GOT3 (cell line): ENCODE measurements at places on chromosomes 6 and 20.

- no peak for DNase-seq
These were observed 3.5 kb downstream of the NUP153 start for GRCh38 chr6:17703256-17703694.

DNA sequence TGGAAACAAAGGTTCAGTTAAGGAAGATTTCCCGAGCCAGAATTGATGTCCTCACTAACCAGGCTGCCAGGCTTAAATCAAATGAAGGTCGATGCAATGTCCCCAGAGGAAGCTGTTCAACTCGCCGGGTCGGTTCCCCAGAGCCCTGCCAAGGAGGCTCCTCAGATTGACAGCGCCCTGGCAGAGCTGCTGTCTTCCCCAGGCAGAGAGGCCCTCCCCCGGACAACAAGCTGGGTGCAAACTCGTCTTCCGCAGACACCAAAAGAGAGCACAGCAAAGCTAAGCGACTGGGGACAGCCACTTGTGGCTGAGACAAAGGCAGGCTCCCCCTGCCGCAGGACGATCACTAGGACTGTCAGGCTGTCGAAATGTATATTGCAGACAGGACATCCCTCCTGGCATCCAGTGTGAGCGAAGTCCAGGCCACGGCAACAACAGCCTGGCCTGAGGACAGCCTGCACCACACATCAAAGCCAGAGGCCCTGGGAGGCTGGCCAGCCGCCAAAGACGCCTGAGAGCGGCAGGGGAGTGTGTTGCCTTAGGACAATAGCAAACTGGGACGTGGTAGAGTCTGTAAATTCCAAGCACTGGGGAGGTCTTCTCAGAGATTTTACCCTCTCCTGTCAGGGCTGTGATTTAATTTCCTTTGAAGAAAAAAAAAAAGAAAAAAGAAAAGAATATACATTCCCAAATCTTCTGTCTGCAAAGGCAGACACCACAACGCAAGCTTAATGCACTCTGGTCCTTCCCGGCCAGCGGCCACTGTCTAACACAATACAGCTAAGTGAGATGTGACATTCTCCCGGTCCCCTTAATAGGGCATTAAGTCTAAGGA lies 99.1 kb downstream of the HIVEP2 start:
- no peak for DNase-seq

DNA sequence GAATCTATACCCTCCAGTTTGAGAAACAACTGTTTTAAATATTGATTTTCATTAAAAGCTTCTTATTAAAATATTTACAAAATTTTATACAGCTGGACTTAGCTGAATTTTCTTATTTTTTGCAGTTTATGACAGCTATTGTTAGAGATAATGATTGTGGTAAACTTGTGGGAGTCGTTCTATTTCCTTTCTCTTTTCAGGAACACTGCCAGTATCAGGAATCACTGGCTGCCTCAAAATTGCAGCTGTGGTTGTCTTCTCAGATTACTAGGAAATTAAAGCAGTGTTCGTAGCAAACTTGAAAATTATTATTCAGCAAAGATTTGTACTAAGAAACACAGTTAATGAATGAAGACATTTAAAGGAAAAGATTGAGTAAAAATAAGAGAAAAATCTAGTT lies 311.0 kb downstream of the CENPW start:
- DNase-seq, result no peak

DNA sequence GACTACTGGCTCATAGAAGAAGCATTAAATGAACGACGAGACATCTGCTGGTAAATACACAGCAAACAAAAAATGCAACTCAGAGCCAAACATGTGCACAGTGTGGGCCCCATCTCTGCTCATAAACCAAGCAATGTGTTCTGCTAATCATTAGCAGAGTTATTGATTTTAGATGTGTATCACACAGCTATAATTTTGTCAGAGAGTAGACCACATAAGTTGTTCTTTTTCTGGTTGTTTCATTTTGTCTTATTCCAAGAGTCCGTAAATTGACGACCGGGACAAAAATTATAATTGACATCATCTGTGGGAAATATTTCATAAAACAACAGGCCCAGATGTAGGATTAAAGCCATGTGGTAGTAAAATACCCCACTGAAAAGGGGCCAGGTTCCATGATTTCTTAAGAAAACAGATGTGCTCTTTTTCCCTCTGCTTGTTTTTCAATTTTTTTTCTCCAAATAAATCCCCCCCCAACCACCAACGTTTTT lies 423.6 kb downstream of the HAO1 start:
- DNase-seq, result no peak

GRCh38 chr6:90375681-90376439 lies 79.2 kb upstream of the BACH2 start:
- DNase-seq, result no peak

DNA sequence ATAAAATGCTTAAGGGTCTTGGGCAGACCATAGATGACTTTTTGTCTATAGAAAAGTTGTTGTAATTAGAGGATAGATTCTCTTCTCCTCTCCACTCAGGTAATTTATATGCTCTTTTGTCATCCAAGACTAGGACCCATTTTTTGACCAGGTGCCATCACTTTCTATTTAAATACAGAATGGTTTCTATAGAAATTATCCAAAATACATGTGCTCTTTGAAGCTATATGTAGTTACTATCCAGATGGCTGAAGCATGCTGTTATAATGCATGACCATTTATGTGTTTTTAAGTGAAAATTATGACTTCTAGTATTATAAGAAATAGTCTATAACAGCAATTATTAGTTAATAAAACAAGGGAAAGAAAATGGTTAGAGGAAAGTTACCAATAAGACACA lies 3.0 kb upstream of the MLIP start:
- no peak for DNase-seq

DNA sequence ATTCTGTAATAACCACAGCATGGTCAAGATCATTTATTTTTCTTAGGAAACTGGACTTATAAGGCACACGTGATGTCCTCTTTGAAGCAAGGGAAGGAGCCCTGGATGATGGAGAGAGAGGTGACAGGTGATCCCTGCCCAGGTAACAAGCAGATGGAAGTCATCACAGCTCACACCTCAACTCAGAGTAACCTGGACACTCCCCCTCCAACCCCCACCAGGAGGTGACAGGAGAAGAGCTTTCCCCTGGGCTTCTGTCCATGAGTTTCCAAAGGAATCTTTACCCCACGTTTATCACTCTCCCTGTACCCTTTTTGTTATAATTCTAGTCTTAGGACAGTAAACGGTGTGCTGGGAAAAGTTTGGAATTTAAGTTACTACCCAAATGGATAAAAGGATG lies 28.4 kb downstream of the ZNF334 start:
- DNase-seq, result no peak

GRCh38 chr6:109655761-109656262 lies 35.2 kb downstream of the AK9 start:
- DNase-seq, result no peak

DNA sequence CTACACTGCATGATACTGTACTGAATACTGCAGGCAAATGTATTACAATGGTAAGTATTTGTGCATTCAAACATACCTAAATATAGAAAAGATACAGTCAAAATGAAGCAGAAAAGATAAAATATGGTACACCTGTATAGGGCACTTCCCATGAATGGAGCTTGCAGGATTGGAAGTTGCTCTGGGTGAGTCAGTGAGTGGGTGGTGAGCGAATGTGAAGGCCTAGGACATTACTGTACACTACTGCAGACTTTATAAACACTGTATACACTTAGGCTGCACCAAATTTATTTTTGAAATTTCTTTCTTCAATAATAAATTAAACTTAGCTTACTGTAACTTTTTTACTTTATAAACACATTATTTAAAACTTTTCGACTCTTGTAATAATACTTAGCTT lies 213.1 kb downstream of the ATXN1 start:
- DNase-seq, result no peak

GRCh38 chr20:53138454-53139262 lies 166.5 kb downstream of the TSHZ2 start:
- no peak for DNase-seq

GRCh38 chr6:114431641-114432040 lies 88.8 kb upstream of the HS3ST5 start:
- DNase-seq, result no peak

DNA sequence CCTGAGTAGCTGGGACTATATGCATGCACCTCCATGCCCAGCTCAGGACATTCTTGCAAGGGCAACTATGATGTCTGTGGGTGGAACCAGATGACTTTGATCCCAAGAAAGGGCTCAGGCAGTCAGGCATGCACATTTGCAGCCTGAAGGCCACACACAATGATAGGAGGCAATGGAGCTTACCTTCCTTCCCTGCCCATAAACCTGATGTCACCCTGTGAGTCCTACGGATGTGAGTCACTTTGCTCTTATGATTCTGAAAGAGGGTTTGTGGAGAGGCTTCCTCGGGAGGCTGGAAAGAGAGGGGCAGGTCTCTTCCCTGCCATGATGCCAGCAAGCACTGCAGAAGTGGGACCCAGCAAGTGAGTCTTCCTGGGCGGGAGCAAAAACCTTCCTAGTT lies 202.4 kb downstream of the LY86 start:
- DNase-seq, result no peak

DNA sequence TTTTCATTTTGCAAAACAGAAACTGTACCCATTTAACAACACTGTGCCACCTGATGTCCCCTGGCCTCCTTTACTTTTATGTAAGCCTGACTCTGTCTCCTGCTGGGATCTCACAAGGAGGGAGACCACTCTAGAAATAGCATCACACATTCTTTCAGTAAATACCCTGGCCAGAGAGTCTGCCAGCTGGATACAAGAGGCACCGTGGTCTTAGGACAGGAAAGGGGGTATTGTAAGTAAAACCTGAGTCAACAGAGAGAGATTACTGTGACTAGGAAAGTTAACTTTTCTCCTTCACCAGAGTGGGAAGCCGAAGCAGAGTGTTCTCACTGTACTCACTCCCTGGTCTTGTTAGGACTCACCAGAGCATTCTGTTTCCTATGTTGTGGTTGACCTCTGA lies 27.8 kb downstream of the CMTR1 start:
- no peak for DNase-seq

DNA sequence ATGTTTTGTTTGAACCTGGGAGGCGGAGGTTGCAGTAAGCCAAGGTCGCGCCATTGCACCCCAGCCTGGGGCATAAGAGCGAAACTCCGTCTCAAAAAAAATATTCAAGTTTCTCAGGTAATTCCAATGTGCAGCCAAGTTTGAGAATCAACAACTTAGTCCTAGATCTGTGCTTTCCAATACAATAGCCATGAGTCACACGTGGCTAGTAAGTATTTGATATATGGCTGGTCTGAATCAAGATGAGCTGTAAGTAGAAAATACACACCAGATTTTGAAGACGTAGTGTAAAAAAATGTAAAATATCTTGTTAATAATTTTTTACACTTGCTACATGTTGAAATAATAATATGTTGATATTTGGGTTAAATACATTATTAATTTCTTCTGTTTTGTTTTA lies 35.0 kb upstream of the BTBD3 start:
- DNase-seq, result no peak
